ENCODE measurements at places on chromosomes 16 and 17. TPM values are rescaled to one million over a fixed set of nuclear protein-coding genes. Genes with fewer than 3 reads are reported as not detected.

The MRPL45 gene
- total RNA-seq, result 33.2 TPM

The BRCA1 gene
- 6.5 TPM for total RNA-seq

The MVP gene
- 72.9 TPM for total RNA-seq

The BLMH gene
- total RNA-seq, result 21.3 TPM

The SCGB1C2 gene
- total RNA-seq, result not detected

The C16orf86 gene
- 19.1 TPM for total RNA-seq

The TBC1D3G gene
- total RNA-seq, result not detected

The FOXN1 gene
- total RNA-seq, result not detected

The TXNDC11 gene
- 35.2 TPM for total RNA-seq

The TAT gene
- not detected for total RNA-seq

The KIF18B gene
- 0.33 TPM for total RNA-seq

The CACNA1G gene
- total RNA-seq, result 1.4 TPM

The FTO gene
- 86.7 TPM for total RNA-seq

The ATP2C2 gene
- total RNA-seq, result not detected

DNA sequence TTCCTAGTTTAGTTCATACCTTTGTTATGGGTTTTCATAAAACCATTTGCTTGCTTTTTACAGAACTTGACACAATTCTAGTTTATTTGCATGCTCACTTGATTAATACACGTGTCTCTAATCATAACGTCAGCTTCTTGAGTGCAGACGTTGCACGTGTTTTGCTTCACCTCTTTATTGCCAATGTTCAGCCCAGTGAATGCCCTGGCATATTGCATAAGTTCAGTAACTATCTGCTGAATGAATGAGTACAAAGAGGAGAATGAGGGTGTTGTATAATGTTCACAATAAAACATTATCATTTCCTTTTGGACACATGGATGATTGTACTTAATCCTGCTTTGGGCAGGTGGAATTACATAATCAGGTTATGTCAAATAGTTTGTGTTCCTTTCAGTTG is 519.8 kb downstream of the HS3ST4 start:
- no peaks in the 10 kb centered on the region for H3K27me3 ChIP-seq
- no peaks in the 10 kb centered on the region for H3K4me1 ChIP-seq
- H3K36me3 ChIP-seq, result no peaks in the 10 kb centered on the region
- no peak for DNase-seq

DNA sequence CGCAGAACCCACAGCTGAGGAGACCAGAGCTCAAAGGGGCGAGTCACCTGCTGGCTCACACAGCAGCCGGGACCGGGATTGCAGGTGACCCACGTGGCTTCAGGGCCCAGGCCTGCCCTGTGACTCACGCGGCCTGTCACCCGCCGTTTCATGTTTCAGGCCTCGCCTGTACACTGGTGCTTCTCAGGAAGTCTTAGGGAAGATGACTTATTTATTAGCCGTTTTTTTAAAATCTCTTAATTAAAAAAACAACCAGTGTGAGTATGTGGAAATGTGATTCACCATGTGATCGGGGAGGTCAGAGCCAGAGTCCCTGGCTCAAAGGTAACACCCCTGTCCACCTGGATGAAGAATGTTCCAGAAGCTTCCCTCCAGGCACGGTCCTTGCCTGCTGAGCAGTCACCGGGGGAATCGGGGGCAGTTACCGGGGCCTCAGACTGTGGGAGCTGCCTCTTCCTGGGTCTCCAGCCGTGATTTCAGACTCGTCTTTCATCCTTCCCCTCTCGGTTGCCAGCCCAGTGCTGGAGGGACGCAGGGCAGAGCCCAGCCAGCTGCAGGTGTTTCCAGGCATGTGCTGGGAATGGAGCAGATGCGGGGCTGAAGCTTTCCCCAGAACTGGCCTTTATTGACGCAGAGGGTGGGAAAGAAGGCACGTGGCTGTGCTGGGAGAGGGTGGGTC is 49.3 kb downstream of the CMIP start:
- no peak for DNase-seq
- H3K27ac ChIP-seq, result no peak overlapping the region
- no peaks in the 10 kb centered on the region for H3K36me3 ChIP-seq
- H3K4me1 ChIP-seq, result peaks cover 37% of the 10 kb centered on the region
- no peak overlapping the region for H3K4me3 ChIP-seq

- peaks cover 12% of the 10 kb centered on the region for H3K4me1 ChIP-seq
- no peaks in the 10 kb centered on the region for H3K27me3 ChIP-seq
- H3K27ac ChIP-seq, result no peak overlapping the region
- DNase-seq, result no peak
- H3K4me3 ChIP-seq, result no peak overlapping the region
These were observed 681.9 kb downstream of the CDH11 start for GRCh38 chr16:64440005-64440404.

DNA sequence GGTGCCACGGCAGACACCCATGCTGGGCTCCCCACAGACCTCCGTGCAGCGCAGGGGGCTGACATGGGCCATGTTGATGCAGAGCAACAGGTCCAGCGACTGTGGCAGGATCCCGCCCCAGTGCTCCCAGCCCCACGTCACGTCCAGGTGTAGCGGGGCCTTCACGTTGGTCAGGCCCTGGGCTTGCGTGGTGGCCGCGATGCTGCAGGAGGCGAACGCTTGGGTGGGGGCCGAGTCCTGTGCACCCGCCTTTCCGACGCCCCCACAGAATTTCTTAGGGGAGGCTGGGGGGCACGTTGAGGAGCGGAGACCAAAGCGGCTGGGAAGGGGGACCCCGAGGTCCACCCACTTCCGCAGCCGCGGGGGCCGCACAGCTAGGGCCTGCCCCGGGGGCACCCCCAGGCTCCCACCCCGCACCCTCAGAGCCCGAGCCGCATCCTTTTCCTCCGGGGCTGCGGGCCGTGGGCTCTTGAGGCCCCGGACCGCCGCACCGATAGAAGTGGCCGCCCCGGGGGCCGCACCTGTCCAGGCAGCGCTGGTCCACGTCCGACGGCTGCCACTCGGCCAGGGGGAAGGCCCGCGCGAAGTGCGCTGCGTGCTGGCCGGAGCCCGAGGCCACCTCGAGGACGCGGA is 416 bp downstream of the METTL26 start:
- DNase-seq, result no peak
- H3K27me3 ChIP-seq, result no peaks in the 10 kb centered on the region
- peak overlapping the region; percentile 82 for H3K4me3 ChIP-seq
- peak overlapping the region; percentile 99 for H3K27ac ChIP-seq
- peaks cover 12% of the 10 kb centered on the region for H3K36me3 ChIP-seq
- peaks cover 38% of the 10 kb centered on the region for H3K4me1 ChIP-seq

DNA sequence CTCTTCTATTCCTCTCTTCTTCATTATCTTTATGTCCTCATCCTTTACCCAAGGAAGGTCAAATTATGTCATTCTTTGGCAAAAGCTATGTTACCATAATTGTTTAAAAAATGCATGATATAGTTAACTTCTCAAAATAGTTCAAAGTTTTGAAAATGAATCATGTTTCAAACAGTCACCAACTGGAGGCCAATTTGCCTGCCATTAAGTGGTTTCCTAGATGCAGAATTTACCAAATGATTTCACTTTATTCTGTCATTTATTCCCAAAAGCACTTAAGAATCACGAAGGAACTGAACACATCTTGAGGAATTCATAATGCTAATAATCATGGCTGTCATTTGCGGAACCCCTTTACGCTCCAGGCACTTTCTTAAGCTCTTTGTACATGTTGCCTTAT is 190.9 kb upstream of the CDH11 start:
- no peak overlapping the region for H3K4me3 ChIP-seq
- no peaks in the 10 kb centered on the region for H3K36me3 ChIP-seq
- no peaks in the 10 kb centered on the region for H3K27me3 ChIP-seq
- DNase-seq, result no peak

DNA sequence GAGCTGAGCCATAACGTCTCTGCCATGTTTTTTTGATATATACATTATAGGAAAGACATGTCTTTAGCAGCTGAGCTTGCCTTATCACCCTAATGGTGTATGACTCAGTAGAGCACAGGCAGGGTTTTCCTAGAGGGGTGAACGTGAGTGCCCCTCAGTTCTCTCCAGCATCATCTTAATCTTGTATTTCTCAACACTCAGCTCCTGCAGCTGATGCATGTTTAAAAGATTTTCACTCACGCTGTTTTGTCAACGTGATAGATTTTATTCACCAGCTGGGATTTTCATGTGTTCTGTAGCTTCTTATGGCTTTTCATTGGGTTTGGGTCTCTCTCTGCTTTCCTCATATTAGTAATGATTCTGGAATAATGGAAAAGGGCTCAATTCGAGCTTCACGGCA is 186.0 kb upstream of the PMFBP1 start:
- no peak overlapping the region for H3K4me3 ChIP-seq
- H3K36me3 ChIP-seq, result no peaks in the 10 kb centered on the region
- DNase-seq, result no peak
- no peaks in the 10 kb centered on the region for H3K27me3 ChIP-seq
- no peaks in the 10 kb centered on the region for H3K4me1 ChIP-seq

DNA sequence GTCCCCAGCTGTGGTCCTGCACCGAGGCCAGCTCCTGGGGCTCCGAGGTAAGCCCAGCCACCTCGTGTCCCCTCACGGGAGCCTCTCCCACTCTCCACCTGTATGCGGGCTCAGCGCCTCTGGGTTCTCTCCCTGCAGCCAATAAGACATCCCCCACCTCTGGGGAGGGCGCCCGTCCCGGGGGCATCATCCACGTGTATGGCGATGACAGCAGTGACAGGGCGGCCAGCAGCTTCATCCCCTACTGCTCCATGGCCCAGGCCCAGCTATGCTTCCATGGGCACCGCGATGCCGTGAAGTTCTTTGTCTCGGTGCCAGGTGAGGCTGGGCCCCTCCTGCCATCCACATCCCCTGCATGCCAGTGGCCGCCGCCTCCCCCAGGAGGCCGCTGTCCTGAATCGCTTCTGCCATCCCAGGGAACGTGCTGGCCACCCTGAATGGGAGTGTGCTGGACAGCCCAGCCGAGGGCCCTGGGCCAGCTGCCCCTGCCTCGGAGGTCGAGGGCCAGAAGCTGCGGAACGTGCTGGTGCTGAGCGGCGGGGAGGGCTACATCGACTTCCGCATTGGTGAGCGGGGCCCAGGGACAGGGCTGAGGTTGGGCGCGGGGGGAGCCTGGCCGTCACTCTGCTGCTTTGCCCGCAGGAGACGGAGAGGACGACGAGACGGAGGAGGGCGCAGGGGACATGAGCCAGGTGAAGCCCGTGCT is 3.1 kb downstream of the NME3 start:
- no peak overlapping the region for H3K27ac ChIP-seq
- DNase-seq, result no peak
- H3K27me3 ChIP-seq, result no peaks in the 10 kb centered on the region
- no peak overlapping the region for H3K4me3 ChIP-seq

GRCh38 chr17:1493291-1493980 is 950 bp upstream of the MYO1C start:
- H3K27me3 ChIP-seq, result no peaks in the 10 kb centered on the region
- peak overlapping the region; percentile 100 for H3K27ac ChIP-seq
- no peak overlapping the region for H3K4me3 ChIP-seq
- peaks cover 8% of the 10 kb centered on the region for H3K36me3 ChIP-seq
- DNase-seq, result peak; percentile 78

GRCh38 chr16:67179421-67180080 is 4.2 kb downstream of the MATCAP1 start:
- peaks cover 49% of the 10 kb centered on the region for H3K4me1 ChIP-seq
- DNase-seq, result no peak
- no peaks in the 10 kb centered on the region for H3K27me3 ChIP-seq
- no peaks in the 10 kb centered on the region for H3K36me3 ChIP-seq
- H3K4me3 ChIP-seq, result no peak overlapping the region

DNA sequence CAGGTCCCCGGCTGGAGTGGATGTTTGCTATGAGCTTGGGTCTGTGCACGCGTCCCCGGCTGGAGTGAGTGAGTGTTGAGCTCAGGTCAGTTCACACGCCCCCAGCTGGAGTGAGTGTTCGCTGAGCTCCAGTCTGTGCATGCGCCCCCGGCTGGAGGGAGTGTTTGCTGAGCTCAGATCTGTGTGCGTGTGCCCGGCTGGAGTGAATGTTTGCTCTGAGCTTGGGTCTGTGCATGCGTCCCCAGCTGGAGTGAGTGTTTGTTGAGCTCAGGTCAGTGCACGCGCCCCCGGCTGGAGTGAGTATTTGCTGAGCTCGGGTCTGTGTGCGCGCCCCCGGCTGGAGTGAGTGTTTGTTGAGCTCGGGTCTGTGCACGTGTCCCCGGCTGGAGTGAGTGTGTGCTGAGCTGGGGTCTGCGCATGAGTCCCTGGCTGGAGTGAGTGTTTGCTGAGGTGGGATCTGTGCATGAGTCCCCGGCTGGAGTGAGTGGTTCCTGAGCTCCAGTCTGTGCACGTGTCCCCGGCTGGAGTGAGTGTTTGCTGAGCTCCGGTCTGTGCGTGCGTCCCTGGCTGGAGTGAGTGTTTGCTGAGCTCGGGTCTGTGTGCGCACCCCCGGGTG is 284.2 kb downstream of the SNX29 start:
- H3K4me3 ChIP-seq, result no peak overlapping the region
- H3K36me3 ChIP-seq, result no peaks in the 10 kb centered on the region
- no peaks in the 10 kb centered on the region for H3K4me1 ChIP-seq
- no peak overlapping the region for H3K27ac ChIP-seq
- no peak for DNase-seq

- H3K27me3 ChIP-seq, result no peaks in the 10 kb centered on the region
- peak overlapping the region; percentile 82 for H3K27ac ChIP-seq
- H3K36me3 ChIP-seq, result no peaks in the 10 kb centered on the region
These were observed 384 bp downstream of the TMEM107 start for GRCh38 chr17:8175795-8176196.

DNA sequence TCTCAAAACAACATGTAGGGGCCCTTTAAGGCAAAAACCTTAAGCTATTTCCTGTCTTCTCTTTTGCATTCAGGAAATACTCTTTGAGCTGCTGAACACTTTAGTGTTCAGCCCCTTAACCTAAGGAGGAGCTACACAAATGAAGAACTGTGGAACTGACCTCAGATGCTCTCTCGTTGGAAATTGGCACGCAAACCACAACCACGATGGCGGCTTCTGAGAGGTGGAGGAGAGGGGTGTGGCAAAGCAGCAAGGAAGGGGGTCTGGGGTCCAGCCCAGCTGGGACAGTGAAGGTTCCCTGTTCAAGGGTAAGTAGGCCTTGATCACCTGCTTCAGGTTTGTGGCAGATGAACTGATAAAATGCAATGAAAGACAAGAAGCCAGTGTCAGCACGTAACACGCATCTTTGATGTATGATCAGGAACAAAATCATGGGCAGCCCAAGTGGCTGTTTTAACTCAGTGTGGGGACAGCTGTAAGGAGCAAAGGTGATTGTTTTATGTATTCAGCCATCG is 291.6 kb upstream of the TNRC6C start:
- peak; percentile 4 for DNase-seq
- no peaks in the 10 kb centered on the region for H3K36me3 ChIP-seq
- H3K4me1 ChIP-seq, result no peaks in the 10 kb centered on the region
- no peak overlapping the region for H3K4me3 ChIP-seq

DNA sequence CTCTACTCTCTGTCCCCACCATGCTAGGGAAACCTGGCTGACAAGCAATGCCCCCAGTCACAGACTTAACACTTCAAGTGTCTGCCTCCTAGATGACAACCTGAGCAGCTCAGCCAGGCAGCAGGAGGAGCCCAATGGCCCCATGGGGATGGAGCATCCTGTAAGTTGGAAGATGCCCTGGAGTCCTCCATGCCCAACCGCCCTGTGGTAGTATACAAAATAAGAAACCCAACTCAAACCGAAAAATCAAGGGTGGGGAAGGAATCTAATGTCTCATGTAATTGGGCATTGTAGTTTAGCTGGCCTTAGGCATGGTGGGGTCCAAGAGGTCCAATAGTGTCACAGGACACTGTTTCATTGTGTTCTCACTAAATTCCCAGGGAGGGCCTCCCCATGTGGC is 104.0 kb downstream of the AIPL1 start:
- no peak overlapping the region for H3K4me3 ChIP-seq
- no peak for DNase-seq
- no peaks in the 10 kb centered on the region for H3K27me3 ChIP-seq
- H3K36me3 ChIP-seq, result no peaks in the 10 kb centered on the region
- no peak overlapping the region for H3K27ac ChIP-seq
- no peaks in the 10 kb centered on the region for H3K4me1 ChIP-seq

Measured in sigmoid colon (tissue), 7 donors.